ENCODE measurements at places on chromosomes 4 and X.

DNA sequence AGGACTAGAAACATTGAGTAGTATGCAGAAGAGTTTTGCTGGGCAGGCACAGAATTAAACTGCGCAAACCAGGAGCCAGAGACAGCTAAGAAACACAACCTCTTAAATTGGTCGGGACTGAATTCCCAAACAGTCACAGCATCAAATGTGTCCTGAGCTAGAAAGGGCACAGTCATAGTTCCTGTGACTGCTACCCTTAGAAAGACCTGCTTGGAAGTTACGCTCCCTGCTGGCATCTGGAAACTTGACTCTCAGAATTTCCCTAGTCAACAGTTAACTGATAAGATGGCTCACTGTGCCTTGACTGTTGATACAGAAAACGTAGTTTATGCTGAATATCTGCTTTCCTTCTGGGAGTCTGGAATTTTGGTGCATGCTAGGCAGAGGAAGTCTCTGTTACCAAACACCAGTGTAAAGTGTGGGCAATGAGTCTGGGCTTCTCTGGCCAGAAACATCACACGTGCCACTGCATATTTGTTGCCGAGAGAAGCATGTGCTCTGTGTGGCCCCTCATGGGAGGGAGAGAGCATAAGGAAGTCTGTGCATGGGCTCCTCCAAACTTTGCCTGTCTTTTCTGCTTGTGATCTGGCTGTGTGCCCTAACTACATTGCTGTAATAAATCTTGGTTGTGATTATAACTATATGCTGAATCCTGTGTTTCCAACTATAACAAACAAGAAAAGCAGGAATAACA lies 11.6 kb upstream of the EOLA2 start:
- no peak for DNase-seq

DNA sequence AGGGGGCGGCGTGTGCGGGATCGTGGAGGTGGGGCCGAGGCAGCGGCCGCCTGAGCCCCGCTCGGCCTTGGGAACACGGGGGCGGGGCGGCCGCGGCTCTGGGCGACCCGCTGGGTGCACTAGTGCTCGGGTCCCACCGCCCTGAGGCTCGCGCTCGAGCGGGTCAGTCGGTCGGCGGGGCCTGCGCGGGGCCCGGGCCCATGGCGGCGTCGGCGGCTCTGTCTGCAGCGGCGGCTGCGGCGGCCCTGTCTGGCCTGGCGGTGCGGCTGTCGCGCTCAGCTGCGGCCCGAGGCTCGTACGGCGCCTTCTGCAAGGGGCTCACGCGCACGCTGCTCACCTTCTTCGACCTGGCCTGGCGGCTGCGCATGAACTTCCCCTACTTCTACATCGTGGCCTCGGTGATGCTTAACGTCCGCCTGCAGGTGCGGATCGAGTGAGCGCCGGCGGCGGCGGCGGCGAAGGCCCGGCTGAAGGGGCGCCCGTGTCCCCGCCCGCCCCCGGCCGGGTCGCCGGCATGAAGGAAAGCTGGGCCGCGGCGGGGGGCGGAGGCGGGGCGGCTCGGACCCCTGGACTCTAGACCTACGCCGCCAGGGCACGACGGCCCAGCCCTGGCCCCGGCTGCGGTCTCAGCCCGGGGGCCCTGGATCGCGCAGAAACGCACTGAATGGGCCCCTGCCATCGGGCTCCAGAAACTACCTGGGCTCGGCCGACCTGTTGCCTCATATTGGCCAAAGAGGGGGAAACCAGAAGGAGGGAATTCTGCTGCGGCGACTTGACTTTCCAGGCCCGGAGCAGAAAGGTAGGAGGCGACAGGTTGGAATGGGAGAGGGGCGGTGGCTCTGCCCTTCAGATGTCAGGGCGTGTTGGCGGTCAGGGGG lies at the start of gene SMIM10L2A:
TSS of gene SMIM10L2A (plus strand) at position 13 of the 878 bp plus-strand sequence. CDS start at position 201, 188 bp downstream.
- no peak for DNase-seq

- no peak for DNase-seq
Measured at GRCh38 chr4:14920759-14921320, 81.4 kb upstream of the CPEB2 start.

GRCh38 chrX:56766554-56767347 lies 37.7 kb downstream of the NBDY start:
- no peak for DNase-seq

- no peak for DNase-seq
Measured at GRCh38 chr4:82842593-82842992, 44.0 kb upstream of the SCD5 start.

DNA sequence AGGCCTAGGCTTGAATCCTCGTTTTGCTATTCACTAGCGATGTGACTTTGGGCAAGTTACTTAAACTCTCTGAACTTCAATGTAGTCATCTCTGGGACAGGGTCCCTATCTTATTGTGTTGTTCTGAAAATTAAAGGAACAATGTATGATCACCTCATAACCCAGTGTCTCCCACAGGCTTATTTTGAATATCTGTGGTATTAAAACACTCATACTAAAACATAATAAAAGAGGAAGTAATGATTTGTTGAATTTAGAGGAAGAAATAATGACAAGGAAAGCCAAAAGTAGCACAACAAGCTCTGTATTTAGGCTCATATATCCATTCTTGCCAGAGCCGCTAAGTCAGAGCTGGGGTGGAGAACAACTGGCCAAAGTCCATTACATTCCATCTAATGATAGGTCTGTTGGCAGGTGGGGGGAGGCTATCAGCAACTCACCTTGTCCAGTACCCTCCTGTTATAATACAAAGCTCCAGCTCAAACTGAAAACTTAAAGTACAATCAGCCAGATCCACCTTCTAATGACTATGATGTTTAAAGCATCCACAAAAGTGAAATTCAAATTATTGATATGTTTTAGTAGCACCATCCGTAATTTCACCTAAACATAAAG lies 64.5 kb upstream of the LSM6 start:
- no peak for DNase-seq

DNA sequence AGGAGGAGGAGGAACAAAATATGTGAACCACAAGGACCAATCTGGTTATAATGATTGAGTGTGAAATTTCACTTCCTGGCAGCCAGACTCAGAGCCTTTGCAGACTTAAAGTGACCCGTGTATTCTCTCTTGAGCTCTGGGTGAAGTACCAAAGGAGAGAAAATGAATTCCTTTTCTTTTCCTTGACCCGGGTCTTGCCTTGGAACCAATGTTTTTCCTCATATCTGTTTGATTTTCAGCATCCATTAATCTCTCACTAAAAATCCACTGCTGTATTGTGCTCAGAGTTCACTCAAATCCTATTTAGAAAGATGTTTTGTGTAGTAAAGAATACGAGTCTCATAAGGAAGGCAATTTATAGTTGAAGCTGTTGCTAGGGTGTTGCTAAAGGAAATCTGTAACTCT lies 78.3 kb upstream of the C1QTNF7 start:
- no peak for DNase-seq

GRCh38 chrX:12443534-12444098 lies 305.3 kb downstream of the FRMPD4 start:
- no peak for DNase-seq

DNA sequence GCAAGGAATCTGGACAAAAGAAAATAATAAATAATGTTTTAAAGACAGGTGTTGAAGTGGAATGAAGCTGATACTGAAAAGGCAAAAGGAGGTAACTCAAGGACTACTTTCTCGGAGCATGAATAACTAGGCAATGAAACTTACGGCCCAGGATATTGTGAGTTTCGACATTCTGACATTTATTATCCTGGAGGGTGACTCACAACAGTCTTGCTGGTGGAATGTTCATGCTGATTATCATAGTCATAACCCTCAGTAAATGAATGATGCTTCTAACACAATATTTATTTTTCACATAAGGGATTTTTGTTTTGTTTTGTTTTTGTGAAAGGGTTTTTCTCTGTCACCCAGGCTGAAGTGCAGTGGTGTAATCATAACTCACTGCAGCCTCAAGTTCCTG lies 147.0 kb upstream of the HPGD start:
- no peak for DNase-seq

DNA sequence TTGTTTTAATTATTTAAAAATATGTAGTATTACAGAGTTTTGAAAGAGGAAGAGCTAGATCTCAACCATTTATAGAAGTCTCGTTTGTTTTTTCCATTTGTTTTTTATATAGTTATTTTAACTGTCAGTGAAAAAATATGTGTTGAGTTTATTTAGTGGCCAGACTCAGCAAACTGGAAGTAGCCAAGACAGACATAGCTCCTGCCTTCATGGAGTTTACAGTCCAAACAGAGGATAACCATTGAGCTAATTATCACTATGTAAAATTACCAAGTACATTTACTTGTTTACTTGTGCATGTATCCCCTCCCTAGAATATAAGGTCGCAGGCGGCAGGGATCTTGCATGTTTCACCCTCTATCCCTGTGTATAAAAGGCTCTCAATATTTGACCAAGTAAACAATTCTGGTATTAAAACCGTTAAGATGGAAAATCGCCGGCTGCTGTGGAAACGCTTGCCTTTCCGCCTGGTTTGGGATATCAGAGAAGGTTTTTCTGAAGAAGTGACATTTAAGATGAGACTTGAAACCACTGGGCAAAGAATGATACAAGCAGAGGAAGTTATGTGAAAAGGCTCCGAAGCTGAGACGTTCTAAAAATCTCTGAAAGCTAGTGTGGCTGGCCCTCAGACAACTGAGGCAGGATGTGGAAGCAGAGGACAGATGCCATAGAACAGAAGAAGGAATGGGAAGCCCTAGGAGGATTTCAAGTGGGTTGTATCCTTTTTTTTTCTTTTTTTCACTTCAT lies 1.3 kb upstream of the CCNI start:
- DNase-seq, result no peak

GRCh38 chr4:79259242-79259641 lies 66.6 kb downstream of the NAA11 start:
- DNase-seq, result no peak

DNA sequence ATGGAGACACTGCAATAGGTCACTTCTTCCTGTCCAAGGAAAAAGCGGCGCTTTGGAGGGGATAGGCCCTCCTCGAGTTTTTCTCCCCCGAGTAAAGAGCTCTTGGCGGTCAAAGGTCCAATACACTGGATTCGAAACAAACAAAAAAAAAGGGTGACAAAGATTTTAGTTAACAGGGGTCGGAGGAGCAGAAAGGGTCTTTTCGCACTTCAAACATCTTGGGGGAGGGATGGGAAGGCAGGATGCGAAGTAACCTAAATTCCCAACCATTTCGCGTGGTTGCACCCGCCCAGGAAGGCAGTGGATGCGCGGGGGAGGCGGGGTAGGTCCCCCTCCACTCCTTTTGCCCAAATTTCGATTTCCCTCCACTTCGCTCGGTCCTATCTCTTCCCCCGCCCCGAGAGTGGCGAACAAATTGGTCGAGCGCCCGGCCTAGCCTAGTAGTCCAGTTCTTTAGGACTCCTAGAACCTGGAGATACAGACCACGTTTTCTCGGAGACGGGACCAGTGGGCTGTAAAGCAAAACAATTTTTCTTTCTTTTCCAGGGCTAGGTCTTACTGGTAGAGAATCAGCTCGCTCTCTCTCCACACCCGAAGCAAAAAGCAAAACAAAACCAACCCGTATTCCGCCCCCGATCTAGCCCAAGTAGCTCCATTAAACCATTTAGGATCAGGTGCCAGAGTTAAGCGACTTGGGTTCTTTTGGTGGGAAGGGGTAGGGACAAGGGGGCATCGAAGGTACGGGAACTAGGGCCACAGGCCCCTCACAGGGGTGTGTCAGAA lies 2.0 kb upstream of the STAG2 start:
- peak; percentile 20 for DNase-seq

- no peak for DNase-seq
Measured at GRCh38 chr4:63211776-63212479, 1197.3 kb downstream of the TECRL start.

- DNase-seq, result no peak
Measured at GRCh38 chrX:95427389-95427788, 1257.3 kb upstream of the DIAPH2 start.

DNA sequence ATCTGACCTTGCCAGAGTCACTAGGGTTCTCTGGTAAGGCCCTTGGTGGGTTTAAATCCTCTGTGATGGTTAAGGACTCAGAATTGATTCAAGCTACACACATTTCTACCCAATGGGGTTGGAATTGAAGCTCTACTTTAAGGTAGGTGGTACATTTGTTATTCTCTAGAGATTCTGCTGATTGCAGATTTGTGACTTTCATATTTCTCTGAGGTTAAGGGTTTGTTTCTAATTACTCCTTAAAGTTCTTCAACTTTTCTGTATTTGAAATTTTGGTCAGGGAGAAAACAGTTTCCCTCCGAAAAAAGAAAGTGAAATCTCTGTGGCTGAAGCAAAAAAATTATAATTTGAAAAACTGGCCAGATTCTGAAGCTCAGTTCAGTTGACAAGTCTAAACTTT lies 25.8 kb upstream of the USP46 start:
- no peak for DNase-seq

DNA sequence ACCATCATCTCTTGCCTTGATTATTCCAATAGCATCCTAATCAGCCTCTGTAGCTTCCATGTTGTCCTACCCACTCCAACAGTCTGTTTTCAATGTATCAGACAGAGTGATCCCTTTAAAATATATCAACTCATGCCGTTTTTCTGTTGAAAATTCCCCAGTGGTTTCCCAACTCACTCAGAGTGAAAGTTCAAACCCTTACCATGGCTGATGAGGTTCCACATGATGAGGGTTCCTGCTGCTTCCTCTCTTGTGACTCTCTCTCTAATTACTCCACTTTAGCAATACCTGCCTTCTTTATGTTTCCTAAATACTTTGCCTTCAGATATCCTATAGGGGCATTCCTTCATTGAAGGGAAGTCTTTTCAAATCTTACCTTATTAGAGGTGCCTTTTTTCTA lies 334.7 kb downstream of the PPP1R2C start:
- DNase-seq, result no peak

GRCh38 chr4:110472583-110473329 lies 3.2 kb upstream of the ENPEP start:
- DNase-seq, result no peak

DNA sequence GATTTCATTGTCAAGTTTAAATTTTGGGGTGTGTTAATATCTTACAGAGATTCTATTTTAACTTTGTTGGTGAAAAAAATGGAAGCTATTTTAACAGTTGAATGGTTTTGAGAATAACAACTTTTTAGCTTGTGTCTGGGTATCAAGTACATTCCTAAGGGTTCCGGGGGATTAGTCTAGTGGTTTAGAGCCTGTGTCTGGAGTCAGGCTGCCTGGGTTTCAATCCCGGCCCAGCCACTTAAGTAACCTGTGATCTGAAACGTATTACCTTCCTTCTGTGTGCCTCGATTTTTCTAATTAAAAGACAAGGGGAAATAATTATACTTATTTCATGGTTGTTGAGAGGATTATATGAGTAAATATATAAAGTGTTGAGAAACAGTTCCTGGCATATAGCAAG lies 288.6 kb upstream of the NR3C2 start:
- DNase-seq, result no peak
